ENCODE measurements at places on chromosomes 13 and 19.

GRCh38 chr19:31880283-31880682, 465.1 kb upstream of the ZNF507 start:
- DNase-seq: no peak

DNA sequence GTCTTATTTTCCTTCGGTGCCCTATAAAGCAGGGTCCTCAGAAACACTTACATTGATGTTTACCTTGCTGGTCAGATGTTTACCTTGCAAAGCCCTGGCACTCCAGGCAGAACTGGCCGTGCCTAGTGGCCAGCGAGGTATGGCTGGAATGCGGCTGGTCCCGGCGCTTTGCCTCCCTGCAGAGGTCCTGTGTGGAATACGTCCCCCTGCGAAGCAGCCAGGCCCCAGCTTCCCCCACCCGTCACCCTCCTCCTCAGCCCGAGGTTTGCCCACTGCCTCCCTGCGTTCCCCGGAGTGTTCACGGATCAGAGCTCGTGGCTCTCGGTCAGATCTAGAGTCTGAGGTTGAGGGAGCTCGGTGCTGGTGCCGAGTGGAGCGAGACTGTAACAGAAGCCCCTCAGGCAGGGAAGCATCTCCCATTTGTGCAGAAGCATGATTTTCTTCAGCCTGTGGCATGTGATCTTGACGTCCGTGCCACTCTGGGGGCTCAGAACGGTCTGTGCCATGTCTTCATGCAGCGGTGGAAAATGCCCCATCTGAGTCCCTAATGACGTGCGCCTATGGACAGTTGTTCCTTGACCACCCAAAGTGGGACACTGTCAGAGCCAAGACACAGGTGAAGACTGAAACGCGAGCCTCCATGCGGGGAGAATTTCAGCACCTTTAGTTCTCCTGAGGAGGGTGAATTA, 54.8 kb upstream of the SOX1 start:
- no peak for DNase-seq

GRCh38 chr13:32224916-32225315, 90.2 kb downstream of the ZAR1L start:
- no peak for DNase-seq

- no peak for DNase-seq
Observed at GRCh38 chr19:29121684-29122083, 91.3 kb downstream of the UQCRFS1 start.

- peak; percentile 70 for DNase-seq
Observed at GRCh38 chr19:40598121-40598917, 2.9 kb upstream of the LTBP4 start.

DNA sequence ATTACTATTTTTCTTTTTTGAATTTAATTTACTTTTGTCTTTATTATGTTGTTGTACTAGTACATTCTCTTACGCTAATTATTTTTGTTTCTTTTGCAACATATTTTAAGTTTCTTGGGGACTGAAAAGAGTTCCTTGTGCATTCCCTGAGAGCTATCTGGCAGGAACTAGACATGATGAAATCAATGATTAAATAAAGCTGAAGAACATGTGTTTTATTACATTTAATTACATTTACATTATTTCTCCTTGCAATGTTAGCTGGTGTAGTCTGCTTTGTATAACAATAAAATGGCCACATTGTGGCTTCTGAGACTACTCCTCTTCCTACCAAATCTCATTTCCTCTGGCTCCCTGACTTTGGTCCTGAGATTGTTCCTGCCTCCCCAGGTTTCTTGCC, 244.9 kb downstream of the NDFIP2 start:
- no peak for DNase-seq

- DNase-seq: peak; percentile 17
Observed at GRCh38 chr13:93029536-93029935, 197.1 kb upstream of the GPC6 start.

DNA sequence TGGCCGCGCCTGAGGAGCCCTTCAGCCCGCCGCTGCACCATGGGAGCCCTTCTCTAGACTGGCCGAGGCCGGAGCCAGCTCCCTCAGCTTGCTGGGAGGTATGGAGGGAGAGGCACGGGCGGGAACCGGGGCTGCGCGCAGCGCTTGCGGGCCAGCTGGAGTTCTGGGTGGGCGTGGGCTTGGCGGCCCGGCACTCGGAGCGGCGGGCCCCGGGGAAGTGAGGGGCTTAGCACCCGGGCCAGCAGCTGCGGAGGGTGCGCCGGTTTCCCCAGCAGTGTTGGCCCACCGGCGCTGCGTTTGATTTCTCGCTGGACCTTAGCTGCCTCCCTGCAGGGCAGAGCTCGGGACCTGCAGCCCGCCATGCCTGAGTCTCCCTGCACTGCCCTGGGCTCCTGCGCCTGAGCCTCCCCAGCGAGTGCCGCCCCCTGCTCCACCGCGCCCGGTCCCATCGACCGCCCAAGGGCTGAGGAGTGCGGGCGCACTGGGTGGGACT, 1890.0 kb upstream of the PCDH20 start:
- DNase-seq: no peak

GRCh38 chr19:27828829-27829228, 1384.1 kb downstream of the UQCRFS1 start:
- no peak for DNase-seq

DNA sequence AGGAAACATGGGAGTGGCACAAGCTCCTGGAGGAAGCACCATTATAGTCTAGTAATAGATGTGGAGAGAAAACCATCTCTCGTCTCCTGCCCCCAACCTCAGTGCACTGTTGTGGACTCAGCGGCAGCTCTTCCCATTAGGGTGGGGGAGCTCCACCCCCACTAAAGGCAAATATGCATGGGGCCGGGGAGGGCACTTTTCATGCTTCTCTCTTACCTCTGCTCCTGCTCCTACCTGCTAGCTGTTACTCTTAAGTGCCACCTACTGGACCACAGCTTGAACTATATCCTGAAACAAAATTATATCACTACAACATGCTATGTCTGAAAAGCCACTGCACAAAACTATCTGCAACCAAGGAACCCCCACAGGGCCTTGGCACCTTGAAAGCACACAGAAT, 112.6 kb upstream of the DACH1 start:
- peak; percentile 12 for DNase-seq

DNA sequence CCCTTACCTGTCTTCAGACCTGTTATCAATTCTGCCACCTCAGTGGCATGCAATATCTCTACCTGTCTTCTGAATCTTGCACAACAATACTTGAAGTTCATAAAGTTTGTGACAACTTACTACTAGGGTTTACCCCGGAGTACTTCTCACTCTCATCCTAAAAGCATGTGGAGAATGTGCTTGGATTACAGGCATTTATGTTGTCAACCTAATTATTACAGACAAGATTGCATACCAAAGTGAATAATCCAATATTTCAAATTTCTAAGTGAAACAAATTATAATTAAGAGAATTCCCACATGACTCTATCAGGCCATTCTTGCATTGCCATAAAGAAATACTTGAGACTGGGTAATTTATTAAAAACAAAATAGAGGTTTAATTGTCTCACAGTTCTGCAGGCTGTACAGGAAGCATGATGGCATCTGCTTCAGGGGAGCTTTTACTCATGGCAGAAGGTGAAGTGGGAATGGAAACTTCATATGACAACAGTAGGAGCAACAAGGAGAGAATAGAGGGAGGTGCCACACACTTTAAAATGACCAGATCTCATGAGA, 661.0 kb upstream of the SPRY2 start:
- DNase-seq: no peak

DNA sequence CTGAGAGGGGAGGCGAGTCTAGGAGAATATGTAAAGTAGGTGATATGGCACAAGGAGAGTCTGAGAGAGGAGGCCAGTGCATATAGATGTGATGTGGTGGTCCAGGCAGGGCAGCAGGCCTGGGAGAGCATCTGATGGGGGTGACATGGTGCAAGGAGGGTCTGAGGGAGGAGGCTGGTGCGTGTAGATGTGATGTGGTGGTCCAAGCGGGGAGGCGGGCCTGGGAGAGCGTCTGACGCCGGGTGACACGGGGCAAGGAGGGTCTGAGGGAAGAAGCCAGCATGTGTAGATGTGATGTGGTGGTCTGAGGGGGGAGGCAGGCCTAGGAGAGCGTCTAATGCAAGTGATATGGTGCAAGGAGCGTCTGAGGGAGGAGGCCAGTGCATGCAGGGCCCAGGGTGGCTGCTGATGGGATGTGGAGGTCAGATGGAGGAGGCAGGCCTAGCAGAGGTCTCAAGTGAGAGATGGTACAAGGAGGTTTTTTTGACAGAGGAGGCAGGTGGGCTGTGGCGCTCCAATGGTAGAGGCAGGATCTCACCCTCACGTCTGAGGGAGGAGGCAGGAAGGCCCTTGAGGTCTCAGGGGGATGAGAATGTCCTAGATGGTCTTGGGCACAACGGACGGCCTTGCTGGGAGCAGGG, 16.2 kb downstream of the NFIC start:
- no peak for DNase-seq

- no peak for DNase-seq
Observed at GRCh38 chr19:46179076-46179759, 31.2 kb downstream of the IGFL2 start.

DNA sequence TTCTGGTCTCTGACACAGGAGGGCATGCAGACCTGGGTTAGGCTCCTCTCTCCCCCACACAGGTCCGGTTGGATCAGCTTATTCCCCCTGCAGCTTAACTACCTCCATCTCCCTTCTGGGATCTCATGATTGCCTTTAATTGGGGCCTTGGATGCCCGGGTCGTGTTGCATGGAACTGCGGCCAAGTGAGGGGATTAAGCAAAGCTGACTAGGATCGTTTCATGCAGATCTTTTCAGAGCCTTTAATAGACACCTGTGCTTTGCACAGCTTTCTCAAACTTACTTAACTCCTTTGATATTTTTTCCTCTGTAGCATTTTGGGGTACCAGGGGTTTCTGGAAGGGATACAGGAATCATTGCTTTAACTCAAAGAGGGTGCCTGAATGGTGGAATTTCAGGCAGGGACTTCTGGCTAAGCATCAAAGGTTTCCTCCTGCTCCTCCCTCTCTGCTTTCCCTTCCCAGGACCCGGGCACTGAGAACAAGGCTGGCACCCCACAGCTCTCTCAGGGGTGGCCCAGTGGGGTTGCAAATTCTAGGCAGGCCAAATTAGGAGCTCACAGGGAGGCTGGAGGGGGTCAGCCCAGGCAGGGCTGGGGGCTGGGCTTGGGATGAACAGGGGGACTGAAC, 477 bp downstream of the NFILZ start:
- no peak for DNase-seq

DNA sequence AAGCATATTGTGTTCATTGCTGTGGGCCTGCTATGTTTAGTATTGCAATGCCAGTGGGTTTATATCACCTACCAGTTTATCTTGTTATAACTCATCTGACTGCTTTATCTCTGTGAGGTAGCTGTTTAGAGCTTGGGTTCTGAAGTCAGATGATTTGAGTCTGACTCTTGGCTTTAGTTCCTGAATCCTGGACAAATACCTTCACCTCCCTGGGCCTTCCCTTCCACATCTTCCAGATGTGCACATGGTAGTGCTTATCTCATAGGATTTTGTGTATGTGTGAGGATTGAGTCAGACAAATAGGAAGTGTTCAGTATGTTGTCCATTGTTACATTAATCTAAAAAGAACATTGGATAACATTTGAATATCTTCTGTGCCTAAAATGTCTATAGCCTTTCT, 63.5 kb upstream of the ANKRD10 start:
- no peak for DNase-seq

DNA sequence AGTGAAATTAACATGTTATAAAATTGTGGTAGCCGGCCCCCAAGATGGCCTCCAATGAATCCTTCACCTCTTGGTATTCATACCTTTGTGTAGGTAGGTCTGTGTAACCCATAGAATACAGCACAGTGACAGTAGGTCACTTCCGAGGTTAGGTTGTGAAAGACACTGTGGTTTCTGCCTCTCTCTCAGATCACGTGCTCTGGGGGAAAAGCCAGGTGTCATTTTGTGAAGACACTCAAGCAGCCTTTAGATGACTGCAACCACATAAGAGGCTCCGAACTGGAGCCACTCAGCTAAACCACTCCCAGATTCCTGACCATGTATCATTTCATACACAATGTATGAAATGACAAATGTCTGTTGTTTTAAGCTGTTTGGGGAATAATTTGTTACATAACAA, 9.8 kb upstream of the USPL1 start:
- peak; percentile 38 for DNase-seq

DNA sequence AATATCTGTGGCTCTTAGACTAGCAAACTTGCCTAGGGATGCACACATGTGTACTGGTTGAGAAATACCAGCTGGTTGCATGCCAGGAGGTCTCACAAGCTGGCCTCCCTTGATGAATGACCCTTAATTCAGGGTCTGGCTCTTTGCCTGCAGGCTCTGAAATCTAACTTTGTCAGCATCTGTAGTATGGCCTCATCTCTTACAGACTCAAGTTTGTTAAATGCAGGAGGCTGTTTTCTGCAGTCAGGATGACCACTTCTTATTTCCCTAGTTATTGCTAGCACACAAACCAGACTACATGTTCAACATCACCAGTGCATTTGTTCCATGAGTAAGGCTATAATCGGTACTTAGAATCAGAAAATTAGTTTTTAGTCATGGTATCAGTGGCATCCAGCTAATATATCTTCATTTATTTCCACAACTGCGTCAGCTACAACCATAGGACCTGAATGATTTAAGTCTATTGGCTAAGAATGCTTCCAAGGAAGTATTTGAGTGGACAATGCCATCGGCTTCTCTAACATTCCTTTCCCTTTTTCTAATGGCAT, 23.3 kb upstream of the POSTN start:
- no peak for DNase-seq

DNA sequence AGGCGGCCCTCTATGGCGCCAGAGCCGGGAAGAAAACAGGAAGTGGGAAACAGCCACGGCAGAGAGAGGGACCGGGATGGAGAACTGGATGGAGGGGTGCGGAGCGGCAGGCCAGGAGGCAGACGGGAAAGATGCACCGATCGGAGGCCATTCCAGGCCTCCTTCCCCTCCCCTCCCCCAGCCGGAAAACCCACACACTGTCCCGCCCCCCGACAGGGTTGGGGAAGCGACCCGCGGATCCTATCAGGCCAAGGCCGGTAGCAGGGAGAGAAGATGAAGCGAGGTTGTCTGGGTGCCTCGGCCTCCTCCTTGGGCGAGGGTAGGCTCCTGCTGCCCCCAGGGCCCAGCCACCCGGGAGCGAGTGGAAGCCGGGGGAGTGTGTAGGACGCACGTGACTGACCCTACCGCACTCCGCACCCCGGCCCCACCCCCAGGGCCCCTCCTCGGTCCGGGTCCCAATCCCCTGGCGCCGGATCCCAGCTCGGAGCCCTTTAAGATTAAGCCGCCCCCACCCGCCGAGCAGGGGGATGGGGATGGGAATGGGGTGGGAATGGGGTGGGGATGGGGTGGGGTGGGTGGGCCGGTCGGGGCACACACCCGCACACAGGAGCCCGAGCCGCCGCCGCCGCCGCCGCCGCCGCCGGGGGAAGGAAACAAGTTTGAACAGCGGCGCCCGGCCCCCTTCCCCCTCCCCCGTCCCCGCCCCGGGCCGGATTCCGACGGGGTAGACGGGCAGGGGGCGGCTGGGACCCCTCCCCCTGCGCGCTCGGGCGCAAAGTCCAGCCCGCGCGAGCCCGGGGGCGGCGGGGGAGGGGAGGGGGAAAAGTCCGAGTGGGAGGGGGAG, 1.5 kb downstream of the ERF start:
- DNase-seq: peak; percentile 58

Measured in mammary epithelial cell (primary cell).